ENCODE measurements at places on chromosomes 4 and X.

DNA sequence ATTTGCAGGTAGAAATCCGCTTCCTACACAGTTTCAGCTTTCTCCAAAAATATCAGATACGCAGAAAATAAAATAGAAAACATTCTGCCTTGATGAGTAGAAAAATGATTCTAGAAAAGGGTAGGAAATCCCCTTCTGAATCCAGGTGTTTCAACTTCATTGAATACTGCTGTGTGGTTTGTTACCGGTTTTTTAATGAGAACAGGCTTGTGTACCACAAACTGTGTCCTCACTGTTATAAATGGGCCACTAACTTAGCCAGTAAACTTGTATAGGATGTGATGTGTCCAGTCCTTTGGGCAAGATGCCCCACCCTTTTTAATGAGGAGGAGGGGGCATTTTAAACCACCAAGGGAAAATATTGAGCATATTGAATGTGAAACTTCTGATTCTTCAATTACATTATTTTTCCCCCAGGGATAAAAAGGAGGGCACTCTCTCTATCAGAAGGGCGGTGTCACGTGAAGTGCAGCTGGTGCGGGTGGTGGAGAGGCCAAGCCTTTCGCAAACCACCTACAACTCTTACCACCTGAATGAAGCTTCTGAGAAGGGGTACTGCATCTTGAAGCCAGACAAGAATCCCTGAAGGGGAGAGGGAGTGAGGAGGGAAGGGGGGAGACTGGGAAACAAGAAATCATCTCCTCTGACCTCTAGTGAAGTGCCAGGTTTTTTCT lies 4.5 kb downstream of the CXXC4 start:
- no peak for DNase-seq

DNA sequence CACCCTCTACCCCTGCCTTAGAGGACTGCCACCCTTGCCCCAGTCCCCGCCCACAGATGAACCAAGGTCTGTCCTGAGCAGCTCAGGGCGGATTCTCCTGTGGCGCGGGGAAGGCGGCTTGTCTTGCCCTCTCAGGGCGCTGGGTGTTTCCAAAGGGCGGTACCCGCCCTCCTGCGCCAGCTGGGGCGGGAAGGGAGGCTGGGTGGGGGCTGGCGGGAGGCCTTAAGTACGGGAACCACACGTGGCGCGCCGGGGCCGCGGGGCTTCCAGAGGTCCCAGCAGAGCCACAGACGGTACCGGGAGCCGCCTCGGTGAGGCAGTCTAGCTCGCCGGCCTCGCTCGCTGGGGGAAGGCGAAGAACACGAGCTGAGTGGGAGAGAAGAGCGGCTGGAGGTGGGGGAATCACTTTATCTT lies 361.1 kb downstream of the MID1IP1 start:
- DNase-seq, result no peak

GRCh38 chrX:115624916-115625315 lies 63.9 kb downstream of the PLS3 start:
- no peak for DNase-seq

DNA sequence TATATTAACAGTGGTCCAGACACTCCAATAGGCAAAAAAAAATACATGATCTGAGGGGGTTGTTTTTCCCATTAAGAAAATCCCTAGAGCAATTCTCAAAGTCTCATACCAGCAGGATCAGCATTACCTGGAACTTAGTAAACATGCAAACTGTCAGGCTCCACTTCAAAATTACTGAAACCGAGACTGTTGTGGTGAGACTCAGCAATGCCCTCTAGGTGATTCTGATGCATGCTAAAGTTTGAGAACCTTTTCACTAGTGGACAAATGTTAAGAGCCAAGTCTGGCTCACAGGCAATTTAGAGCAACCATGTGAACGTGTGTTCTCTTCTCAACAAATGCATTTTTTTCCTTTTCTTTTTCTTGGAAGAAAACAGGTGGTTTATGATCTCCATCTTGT lies 30.2 kb downstream of the NEK1 start:
- no peak for DNase-seq
